ENCODE measurements at places on chromosomes 2 and 18.

GRCh38 chr2:189952536-189953109 is 109.9 kb downstream of the MSTN start:
- no peak for DNase-seq

- no peak for DNase-seq
These were observed 60.5 kb upstream of the TFPI start for GRCh38 chr2:187614756-187615155.

DNA sequence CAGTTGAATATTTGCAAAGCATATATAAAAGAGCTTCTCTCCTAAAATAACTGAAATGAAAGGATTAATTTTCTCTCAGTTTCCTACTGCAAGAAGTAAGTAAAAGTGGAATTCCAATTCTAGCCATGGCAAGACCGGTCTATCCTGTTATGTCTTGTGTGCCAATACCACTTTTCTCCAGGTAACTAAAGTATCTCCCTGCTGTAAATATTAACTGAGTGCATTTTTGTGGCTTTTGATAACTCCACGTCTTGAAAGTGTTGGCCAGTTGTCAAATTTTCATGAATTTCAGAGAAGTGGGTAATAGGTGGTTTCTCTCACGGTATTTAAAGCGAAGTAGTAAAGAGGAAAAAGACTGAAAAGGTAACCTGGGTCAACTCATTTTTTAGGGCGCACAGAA is 225.9 kb downstream of the NEDD4L start:
- no peak for DNase-seq

DNA sequence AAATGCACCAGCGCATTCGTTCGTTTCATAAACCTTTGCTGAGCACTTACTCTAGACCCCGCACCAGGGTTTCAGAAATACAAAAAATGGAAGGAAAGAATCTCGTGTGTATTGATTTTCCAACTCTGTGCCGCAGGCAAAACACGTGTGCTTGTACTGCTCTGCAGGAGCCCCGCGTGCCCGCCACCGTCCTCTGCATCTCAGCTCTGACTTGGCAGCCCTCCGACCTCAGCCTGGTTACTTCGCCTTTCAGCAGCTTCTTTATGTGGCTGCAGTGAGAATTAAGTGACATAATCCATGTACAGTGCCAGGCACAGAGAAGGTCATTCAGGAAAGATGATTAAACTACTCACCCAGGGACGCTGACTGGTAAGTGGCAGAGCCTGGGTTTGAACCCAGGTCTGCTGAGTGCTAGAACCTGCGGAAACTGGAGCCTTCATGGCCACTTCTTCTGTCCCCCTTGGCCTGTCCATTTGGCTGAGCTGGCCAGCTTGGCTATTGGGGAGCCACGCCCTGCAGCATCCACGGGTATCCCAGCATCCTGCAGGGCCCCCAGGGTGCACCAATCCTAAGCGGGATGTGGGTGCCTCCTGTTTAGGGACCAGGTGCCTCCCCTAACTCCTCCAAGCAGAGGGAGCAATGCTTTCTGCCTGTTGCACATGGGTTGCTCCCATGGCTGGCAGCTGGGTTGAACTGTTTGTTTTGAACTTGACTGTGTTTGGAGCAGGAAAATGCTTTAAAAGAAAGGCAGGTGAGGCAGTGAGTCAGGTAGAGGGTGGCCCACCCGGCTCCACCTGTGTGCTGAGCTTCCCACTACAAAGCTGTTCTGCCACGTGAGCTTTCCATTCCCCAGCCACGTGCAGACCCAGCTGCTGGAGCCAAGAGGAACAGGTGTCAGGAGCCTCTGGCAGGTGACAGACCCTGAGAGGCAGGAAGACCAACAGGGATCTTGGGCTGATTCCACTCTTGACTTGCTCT is 34.3 kb downstream of the INHBB start:
- DNase-seq, result no peak

GRCh38 chr2:112582314-112582746 is 2.1 kb upstream of the CHCHD5 start:
- DNase-seq, result peak; percentile 75

DNA sequence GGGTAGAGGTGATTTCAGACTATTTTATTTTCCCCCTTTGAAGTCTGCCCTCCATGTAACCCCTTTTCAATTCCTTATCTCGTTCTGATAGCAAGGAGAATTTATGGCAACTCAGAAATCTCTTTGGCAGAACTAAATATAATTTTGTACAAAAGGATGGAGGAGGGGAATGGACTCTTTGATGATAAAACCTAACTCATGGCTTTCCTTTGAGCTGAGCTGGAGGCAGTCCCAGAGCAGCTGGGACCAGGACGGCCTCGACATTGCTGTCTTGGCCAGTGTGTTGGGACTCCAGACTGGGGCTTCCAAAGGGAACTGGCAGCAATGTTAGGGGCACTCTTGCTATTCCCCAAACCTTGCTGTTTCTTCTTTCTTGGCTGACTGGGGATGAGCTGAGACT is 47.7 kb downstream of the PAX8 start:
- no peak for DNase-seq

DNA sequence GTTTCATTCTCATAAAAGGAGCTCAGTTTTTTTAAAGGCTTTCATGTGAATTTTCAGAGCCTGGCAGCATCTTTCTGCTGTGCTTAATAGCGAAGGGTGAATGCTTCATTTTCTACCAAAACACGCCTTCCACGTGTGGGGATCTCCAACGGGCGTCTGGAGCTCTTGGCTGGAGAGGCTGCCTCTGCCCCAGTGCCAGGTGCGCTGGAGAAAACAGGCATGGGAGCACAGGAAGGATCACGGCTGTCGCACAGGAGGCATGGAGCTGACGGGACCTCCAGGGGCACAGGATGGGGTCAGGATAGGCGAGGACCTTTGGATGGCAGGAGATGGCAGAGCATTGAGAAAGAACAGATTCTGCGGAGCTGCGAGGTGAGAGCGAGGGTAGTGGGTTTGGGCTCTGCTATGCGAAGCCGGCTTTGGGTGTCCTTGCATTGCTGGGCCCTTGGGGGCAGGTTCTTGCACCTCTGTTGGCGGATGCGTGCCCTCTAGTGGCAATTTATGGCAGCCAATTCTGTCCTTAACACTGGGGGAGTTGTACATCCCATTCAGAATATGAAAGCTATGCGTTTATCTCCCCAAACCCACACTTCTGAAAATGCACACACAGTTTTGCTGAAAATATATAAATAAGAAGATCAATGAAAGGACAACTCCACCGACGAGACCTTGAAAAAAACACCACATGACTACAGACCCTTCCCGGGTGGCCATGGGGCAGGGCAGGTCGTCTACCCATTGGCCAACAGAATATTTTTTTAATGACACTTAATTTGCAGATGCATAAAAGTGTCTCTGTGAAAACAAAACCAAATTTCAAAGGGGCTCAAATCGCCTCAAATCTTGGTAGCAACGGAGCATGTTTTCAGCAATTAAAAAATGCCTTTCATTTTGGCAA is 90.4 kb upstream of the SLC35G4 start:
- peak; percentile 65 for DNase-seq

- DNase-seq, result no peak
These were observed 31.8 kb downstream of the HDAC4 start for GRCh38 chr2:239368906-239369552.

- DNase-seq, result no peak
These were observed 59.0 kb downstream of the CWC22 start for GRCh38 chr2:179948058-179948457.
